ENCODE measurements at places on chromosomes 4 and X. TPM values are rescaled to one million over a fixed set of nuclear protein-coding genes. Genes with fewer than 3 reads are reported as not detected.

- DNase-seq: no peak
Observed at GRCh38 chr4:186939766-186940165, 216.1 kb upstream of the FAT1 start.

GRCh38 chr4:43379016-43379415 is 486.5 kb downstream of the GRXCR1 start:
- no peak for DNase-seq

DNA sequence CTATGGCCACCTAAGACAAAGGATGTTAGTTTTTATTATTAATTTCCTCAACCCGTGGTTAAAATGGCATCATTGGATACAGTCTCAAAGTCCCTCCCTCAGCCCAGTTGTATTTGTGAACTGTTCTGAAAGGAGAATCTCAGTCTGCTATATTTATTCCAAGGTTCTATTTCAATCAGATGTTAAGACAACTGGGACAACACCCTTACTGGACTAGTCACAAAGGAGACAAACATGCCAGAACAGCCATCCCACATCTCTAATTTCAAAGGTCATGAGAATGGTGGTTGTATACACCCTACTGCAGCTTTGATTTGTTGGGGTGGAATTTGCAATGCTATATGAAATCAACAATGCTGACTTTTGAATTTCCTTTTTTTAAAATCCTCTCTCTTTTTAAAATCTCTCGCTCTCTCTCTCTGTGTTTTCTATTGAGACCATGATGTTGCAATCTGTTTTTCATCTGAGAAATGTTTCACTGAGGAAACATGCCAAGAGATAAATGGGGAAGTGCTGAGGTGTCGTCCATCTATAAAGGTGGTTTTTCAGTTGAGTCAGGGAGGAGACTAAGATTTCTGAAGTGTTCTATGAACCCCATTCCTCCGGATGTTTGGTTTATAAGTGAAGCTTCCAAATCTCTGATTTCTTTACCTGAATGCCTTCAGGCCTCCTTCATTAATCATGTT is 201.5 kb upstream of the GATB start:
- DNase-seq: no peak

The STK26 gene
- 8.4 TPM for total RNA-seq

The ADH4 gene
- total RNA-seq: 1.2 TPM

The PDGFC gene
- total RNA-seq: 45.2 TPM

DNA sequence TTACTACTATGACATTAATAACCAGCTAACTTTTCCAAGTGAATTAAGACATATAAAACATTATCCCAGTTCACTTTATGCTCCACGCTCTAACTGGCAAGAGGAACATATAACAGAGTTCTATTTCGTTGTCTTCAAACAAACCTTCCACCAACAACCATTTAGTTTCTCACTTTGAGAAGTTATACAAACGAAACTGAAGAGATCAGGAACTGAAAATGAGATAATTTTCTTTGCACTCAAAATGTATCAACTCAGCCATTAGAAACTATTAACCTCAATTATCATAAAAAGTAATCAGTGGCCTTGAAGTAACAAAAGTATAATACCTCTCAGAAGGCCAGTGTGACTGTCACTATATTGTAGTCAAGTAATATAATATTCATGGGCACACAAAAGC is 70.1 kb downstream of the CHM start:
- no peak for DNase-seq

GRCh38 chrX:47746446-47746845 is 87.5 kb upstream of the UXT start:
- DNase-seq: peak; percentile 15

DNA sequence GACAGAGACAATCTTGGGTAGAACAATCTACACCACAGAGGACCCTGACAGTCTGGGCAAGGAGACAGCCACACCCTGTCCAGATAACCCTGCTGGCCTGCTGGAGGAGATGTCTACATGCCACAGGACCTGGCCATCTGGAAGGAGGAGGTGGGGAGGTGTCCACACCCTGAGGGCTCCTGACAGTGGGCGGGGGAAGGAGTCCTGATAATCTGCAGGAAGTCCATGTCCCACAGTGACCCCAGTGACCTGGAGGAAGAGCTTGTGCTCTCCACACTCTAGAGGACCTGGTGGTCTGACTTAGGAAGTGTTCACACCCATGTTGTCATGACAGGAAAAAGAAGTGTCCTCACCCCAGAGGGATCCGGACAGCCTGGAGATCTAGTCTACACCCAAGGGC is 5.5 kb downstream of the SUV39H1 start:
- no peak for DNase-seq

DNA sequence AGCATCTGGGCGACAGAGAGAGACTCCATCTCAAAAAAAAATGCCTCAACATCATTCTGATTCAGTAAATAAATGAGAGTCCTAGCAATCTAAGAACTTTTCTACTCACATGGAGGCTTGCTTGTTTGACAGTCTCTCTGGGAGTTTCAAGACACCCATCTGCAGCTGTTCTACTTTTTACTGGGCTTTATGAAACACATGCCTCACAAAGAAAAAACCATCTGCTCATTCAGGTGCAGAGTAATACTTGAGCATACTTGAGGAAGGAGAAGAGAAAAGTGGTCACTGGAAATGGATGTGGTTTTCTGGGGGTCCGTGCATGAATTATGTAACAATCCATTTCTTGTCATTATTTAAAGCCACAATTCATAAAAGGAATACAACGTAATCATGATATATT is 87.1 kb upstream of the DDX53 start:
- DNase-seq: no peak

The RPA4 gene
- total RNA-seq: 0.98 TPM

DNA sequence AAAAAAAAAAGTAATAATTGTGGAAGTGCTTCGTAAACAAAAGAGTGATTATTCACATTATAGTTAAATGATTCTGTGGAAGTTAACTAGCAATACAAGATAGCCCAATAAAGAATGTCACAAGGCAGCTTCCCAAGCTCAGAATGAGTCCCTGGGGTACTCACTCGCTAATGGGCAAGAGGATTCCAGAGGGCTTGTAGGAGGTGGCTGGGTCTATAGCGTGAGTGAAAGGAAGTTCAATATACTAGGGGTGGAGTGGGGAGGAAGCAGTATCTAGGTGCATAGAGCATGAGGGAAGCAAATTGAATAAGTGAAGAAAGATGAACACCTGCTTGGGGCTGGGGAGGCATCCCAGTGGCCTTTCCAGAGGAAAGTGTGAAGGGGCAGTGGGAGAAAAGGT is 42.5 kb downstream of the RTL5 start:
- DNase-seq: no peak

- DNase-seq: no peak
Observed at GRCh38 chrX:136646602-136647239, 1.2 kb upstream of the CD40LG start.

DNA sequence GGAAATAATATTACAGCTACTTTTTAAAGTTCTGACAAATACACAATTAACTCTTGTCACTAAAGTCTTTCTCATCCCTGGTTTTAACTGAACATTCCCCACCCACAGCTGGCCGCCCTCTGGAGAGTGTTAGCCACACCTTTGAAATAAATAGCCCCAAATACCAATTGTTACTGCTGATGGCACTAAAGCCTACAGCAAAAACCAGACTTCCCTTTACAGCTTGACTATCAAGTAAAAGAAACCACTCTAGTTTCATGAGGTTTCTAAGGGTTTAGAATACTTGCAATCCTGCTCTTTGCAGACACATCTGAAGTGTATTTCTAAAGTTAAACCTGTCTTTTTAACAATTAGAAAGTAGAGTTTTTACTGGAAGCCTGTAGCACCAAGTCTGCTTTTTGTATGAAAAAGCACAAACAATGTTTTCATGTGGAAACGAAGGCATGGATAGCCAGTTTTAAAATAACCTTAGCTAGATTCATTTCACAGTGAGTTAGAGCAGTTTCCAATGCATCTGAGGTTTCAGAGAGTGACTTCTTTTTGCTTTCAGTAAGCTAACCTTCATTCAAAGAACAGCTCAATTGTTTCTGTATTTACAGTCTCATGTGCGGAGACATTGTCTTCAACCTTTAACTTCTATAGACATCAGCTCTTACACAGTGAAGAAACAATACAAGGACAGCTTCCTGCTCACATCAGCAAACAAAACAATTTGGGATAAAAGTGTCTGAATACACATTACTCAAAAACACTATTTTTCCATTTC is 164.8 kb upstream of the VEGFC start:
- no peak for DNase-seq

The SMC1A gene
- total RNA-seq: 65.6 TPM

- no peak for DNase-seq
Observed at GRCh38 chrX:49838374-49838773, 9.3 kb downstream of the PAGE4 start.

DNA sequence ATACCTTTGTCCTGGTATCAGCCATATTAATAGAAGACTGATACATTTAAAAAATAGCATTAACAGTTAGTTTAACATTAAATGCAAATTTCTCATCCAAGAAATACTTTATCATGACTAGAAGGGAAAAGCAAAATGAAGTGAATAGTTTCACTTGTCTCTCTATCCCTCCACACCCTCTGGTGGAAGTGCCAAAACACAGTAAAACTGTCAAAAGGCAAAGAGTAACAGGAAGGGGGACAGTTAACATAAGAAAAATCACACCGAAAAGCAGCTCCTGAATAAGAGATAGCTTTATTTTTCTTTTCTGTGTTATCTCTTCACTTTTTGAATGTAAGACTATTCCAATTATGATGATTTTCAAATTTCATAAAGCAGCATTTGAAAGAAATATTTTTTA is 187.2 kb downstream of the FBXW7 start:
- DNase-seq: no peak

DNA sequence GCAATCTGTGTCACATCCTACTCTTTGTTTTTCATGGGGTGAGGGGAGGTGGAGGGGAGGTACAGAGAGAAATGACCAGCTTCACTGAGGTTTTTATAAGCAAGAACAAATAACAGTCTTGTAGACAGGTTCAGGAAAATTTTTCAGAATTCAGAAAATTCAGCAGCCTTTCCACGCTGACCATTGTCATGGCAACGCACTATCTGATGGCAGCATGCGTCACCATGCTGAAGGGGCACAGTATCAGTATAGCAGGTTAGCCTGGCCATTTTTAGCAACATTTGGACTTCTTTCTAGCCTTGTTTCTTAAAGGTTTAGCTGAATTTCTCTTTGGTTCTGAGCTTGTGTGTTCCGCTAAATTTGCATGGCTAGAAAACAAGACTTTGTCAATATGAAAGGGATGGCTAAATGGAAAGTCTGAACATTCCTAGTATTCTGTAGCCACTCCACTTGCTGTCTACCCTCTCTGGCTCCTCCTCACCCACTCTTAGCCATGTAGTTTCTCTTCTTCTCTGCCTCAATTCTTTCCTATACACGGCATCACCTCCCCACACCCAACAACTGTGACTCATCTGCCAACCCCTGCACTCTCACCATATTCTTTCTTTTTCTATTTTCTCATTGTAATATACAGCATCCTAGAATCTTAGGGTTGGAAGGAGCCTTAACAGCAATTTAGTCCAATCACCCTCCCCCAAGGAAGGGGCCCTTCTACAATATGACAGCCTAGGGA is 42.7 kb upstream of the CITED1 start:
- no peak for DNase-seq

DNA sequence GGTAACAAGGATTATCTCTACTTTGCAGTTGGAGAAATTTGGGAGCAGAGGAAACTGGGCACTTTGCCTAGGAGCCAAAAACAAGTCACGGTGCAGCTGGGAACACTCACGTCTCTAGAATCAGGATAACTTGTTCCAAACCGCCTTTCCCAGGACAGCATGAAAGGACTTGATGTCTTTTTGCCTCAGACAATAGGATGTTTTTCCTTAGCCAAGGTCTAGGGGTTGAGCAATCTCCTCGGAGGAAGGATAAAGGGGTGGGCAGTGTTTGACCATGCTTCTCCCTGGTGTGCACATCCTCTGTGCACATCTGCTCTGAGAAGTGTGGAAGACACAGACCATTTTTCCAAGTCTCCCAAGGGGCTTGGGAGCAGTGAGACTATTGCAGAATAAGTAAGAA is 1.7 kb upstream of the SPARCL1 start:
- DNase-seq: peak; percentile 73

DNA sequence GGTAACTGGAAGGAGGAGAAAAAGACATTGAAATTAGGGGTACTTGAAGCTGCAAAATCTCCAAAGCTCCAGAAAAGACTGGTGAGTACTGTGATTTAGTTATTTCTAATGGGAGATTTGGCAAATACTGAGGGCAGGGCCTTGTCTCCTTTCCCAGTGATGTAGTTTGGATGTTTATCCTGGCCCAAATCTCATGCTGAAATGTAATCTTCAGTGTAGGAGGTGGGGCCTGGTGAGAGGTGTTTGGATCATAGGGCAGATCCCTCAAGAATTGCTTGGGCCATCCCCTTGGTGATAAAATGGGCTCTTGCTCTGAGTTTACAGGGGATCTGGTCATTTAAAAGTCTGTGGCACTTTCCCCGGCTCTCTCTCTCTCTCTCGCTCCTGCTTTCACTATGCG is 33.1 kb upstream of the GK start:
- no peak for DNase-seq

The NFXL1 gene
- 10.6 TPM for total RNA-seq

The RS1 gene
- total RNA-seq: not detected

GRCh38 chr4:4803912-4804296 is 55.6 kb upstream of the MSX1 start:
- DNase-seq: no peak

- no peak for DNase-seq
Observed at GRCh38 chr4:7418131-7418943, 16.4 kb downstream of the PSAPL1 start.

DNA sequence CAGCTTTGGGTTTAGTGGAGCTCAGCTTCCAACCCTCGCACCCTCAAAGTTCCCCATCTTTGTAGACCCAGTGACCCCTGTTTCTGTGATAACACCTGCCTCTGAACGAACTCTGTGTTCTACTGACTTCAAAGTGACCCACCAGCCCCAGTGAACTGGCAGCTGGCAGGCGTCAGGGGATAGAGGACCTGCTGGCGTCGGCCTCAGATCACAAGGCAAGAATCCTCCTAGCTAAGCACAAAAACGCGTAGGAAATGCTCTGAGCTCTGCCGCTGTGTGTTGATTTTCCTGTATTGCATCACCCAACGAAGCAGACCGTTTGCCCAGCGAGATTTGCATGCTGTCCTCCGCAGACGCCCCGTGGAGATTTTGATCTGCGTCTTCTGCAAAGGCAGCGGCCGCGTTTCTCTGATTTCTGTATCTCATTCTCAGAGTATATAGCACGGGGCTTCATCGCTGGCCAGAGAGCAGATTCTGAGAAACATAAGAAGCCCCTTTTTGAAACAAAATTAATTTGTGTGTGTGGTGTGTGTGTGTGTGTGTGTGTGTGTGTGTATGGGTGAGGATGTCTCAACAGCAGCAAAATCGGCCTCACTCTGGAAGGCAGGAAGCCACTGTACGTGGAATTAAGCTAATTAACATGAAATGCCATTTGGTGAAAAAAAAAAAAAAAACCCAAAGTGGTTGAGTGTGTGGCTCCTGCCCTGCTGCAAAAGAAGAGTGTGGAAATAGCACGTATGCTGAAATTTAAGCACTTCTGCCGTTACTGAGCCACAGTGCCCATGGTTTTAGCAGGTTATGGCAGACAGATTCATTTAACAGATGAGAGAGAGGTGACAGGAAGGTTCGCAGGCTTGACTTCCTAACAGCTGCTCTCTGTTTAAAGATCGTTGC is 29.2 kb upstream of the ASMTL start:
- peak; percentile 72 for DNase-seq

GRCh38 chr4:168844353-168845049 is 165.6 kb downstream of the CBR4 start:
- no peak for DNase-seq

The PPBP gene
- 0.60 TPM for total RNA-seq

The SCML2 gene
- 0.92 TPM for total RNA-seq

GRCh38 chr4:72209600-72209999 is 177.8 kb downstream of the NPFFR2 start:
- no peak for DNase-seq

GRCh38 chrX:101408532-101408841 is 465 bp downstream of the HNRNPH2 start:
- DNase-seq: no peak

- peak; percentile 21 for DNase-seq
Observed at GRCh38 chr4:89123451-89123851, 12.1 kb downstream of the TIGD2 start.

The HTRA3 gene
- total RNA-seq: 20.3 TPM
